HCT116 (cell line): ENCODE measurements at places on chromosomes 7 and 10. TPM values are rescaled to one million over a fixed set of nuclear protein-coding genes. Genes with fewer than 3 reads are reported as not detected.

- no peak overlapping the region for H3K4me3 ChIP-seq
- H3K27me3 ChIP-seq: no peaks in the 10 kb centered on the region
- H3K36me3 ChIP-seq: no peaks in the 10 kb centered on the region
- DNase-seq: no peak
- H3K4me1 ChIP-seq: no peaks in the 10 kb centered on the region
Observed at GRCh38 chr7:66409493-66409892, 204.4 kb downstream of the TPST1 start.

DNA sequence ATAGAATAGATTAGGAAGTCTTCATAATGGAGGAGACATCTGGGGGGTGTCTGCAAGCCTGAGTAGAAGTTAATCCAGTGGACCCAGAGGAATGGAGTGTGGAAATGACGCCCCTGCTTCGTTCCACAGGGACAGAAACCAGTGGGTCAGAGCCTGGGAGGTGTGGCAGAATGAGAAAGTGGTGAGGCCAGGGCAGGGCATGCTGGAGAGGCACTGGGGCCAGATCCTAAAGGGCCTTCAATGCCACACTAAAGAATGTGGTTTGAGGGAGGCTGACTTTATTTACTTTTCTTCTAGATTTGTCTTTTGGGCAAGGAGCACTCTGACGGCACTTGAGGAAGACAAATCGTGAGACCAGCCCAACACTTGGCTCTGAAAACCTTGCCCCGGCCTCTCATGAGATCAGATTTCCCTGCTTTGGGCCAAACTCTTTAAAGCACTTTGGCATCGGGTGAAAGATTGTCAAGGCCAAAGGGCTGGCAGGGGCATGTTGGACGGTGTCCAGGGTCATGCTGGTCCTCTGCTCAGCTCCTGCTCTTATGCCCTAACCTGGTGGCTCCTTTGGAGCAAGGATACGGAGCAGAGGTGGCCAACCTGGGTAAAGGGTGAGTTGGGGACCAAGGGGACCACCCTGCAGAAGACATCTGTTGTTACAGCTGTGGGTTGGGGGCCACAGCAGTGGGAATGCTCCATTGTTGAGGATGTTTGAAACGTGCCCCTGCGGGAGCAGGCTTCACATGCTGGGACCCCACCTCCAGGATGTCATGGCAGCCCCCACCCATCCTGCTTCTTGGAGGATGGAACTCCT lies 157.0 kb upstream of the ZMIZ1 start:
- H3K4me3 ChIP-seq: no peak overlapping the region
- no peak overlapping the region for H3K27ac ChIP-seq
- no peaks in the 10 kb centered on the region for H3K27me3 ChIP-seq

DNA sequence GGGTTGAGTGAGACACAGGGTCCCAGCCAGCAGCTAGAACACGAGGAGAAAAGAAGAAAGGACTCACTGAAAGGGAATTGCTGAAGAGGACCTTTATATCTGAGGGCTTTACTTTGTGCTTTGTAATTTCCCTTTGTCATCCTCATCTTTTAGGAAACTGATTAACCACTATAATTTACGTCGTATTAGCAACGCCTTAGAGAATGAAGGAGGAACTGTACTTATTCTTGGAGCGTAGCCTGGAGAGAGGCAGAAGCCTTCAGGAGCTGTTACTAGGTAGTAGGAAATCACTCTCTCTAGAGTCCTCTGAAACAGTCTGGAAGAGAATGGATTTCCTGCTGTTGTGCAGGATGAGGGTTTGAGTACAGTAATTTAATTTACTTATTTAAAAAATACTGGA lies 101.0 kb upstream of the STEAP1B start:
- H3K27me3 ChIP-seq: no peaks in the 10 kb centered on the region
- no peak overlapping the region for H3K27ac ChIP-seq
- no peak overlapping the region for H3K4me3 ChIP-seq
- H3K36me3 ChIP-seq: no peaks in the 10 kb centered on the region
- DNase-seq: no peak

- H3K27me3 ChIP-seq: no peaks in the 10 kb centered on the region
- no peak for DNase-seq
- H3K36me3 ChIP-seq: no peaks in the 10 kb centered on the region
- H3K4me1 ChIP-seq: peaks cover 8% of the 10 kb centered on the region; the same call in 1 of the 2 replicates
- H3K27ac ChIP-seq: peak overlapping the region; percentile 65
Observed at GRCh38 chr7:953547-954327, 743 bp downstream of the ADAP1 start.

Gene NOBOX
- total RNA-seq: not detected

DNA sequence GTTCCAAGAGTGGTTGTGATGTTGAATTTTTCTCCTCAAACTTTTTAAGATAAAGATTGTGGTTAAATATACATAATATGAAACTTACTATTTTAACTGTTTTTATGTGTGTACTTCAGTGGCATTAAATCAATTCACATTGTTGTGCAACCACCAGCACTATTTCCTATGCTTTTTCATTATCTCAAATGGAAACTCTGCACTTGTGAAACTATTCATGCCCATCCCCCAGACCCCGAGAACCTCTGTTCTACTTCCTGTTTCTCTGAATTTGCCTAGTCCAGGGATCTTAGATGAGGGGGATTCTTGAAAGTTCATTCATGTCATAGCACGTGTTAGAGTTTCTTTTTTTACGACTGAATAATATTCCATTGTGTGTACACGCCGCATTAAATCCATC lies 67.0 kb downstream of the WDR37 start:
- peaks cover 2% of the 10 kb centered on the region; the same call in 1 of the 2 replicates for H3K36me3 ChIP-seq
- H3K27ac ChIP-seq: no peak overlapping the region
- H3K27me3 ChIP-seq: no peaks in the 10 kb centered on the region
- H3K4me3 ChIP-seq: no peak overlapping the region

Gene HGF
- 0.15 TPM for total RNA-seq
